ENCODE measurements at places on chromosomes 4 and X.

- no peak for DNase-seq
Measured at GRCh38 chrX:110276778-110277177, 41.1 kb downstream of the AMMECR1 start.

- peak; percentile 24 for DNase-seq
Measured at GRCh38 chrX:112826023-112826422, 14.6 kb downstream of the AMOT start.

- DNase-seq = peak; percentile 26
Measured at GRCh38 chrX:135973025-135973547, 702 bp downstream of the MMGT1 start.

DNA sequence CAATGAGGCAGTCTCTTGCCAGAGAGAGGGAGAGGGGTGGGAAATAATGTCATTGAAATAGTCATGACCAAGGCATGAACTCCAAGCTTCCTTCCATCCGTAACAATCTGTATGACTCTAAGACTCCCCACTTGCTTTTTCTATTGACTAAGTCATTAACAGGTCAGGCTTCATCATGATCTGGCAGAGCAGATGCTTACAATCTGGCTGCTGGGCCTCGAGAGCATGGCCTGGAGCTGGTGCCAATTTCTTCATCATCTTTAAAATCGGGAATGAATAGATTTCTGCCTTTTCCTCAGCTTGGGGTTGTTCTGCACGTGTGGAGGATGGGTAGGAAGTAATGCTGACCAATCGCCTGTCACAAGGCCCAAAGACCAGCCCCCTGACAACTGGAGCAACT, 280.6 kb upstream of the CLNK start:
- DNase-seq = peak; percentile 20

DNA sequence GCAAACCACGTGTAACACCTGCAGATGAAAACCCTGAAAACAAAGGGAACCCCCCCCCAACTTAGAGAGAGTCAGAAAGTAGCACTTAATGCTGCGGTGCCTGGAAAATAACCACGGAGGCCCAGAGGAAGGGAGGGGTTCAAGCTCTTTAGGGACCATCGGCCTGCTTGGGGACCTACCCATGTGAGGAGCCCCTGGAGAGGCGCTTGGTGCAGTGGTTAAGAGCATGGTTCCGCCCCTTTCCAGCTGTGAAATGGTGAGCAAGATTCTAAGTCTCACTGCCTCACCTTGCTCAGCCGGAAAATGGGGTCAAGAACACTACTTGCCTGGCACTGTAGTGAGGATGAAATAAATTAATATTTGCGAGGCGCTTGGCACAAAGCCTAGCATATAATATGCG, 13.8 kb downstream of the SLC25A5 start:
- DNase-seq = no peak

DNA sequence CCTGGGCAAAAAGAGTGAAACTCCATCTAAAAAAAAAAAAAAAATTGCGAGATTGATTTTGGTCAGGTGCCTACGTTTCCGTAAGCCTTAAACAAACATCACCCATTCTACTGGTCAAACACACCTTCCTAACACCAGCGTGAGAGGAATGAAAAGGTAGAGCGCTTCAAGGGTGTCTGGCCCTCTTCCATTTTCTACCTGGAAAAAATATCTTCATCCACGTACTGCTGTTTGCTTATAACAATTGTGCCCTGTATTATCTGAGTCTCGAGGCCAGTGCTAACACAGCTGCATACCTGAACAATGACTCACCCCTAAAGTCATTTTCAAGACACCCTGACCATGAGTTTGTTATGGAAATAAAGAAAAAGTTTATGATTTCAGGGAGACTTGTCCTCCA, 13.9 kb downstream of the TMSB4X start:
- DNase-seq = peak; percentile 78

- peak; percentile 62 for DNase-seq
Measured at GRCh38 chr4:94409962-94410361, 41.8 kb upstream of the PDLIM5 start.

DNA sequence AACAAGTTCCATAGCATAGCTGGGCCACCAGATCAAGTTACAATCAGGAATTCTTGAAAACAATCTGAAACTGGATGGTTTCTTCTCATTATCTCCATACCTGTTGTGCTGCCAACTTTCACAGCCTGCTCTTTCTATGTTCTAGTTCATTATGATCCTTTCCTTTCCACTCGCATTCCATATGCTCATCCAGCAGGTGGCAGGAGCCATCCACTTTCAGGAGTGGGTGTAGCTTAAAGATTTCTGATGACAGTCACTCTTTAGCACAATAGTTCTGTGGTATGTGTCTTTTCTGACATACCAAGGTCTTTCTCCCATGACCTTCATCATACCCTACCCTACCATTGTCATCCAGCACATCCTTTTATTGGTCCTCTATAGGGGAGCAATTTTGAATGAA, 46.4 kb downstream of the PAGE2 start:
- peak; percentile 16 for DNase-seq

- DNase-seq = no peak
Measured at GRCh38 chrX:106954041-106954440, 33.8 kb downstream of the CLDN2 start.

- DNase-seq = no peak
Measured at GRCh38 chr4:79918292-79918691, 154.7 kb downstream of the ANTXR2 start.

- no peak for DNase-seq
Measured at GRCh38 chr4:53354012-53354722, 11.7 kb downstream of the SCFD2 start.

GRCh38 chrX:25531096-25531495, 515.3 kb upstream of the ARX start:
- peak; percentile 36 for DNase-seq

- no peak for DNase-seq
Measured at GRCh38 chr4:168659741-168660465, 163.1 kb downstream of the PALLD start.

- DNase-seq = no peak
Measured at GRCh38 chrX:133598601-133599335, 183.5 kb upstream of the GPC4 start.

GRCh38 chr4:108972613-108973283, 209.9 kb upstream of the ETNPPL start:
- DNase-seq = no peak

GRCh38 chr4:123995936-123996335, 599.3 kb downstream of the SPRY1 start:
- peak; percentile 92 for DNase-seq

GRCh38 chrX:12741416-12741815, 49.8 kb upstream of the PRPS2 start:
- no peak for DNase-seq

DNA sequence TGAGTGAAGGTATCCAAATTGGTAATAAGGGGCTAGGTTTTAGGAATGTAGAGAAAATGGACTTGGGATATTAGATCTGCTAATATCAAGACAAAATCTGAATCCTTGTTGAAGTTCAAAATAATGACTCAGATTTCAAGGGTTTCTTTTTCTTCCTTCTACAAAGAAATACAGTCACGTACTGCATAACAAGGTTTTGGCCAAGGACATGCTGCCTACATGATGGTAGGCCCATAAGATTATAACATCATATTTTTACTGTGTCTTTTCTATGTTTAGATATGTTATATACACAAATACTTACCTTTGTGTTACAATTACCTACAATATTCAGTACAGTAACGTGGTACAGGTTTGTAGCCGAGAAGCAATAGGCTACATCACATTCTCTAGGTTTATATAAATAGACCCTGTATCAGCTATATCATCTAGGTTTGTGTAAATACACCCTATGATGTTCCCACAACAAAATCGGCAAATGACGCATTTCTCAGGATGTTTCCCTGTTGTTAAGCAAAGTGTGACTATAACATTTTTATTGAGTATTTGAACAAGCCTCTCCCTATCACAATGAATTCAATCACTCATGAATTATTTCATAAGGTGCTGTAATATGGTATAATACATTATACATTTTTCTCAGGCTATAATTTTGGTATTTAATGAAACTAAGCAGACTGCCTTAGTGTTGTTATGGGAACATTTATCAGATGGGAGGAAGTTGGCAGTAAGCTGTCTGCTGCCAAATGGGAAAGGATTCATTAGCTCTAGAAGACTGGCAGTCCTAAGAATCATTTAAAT, 186.3 kb downstream of the PPP3CA start:
- DNase-seq = no peak

- peak; percentile 21 for DNase-seq
Measured at GRCh38 chrX:103488332-103488731, 31.0 kb downstream of the RAB40A start.

DNA sequence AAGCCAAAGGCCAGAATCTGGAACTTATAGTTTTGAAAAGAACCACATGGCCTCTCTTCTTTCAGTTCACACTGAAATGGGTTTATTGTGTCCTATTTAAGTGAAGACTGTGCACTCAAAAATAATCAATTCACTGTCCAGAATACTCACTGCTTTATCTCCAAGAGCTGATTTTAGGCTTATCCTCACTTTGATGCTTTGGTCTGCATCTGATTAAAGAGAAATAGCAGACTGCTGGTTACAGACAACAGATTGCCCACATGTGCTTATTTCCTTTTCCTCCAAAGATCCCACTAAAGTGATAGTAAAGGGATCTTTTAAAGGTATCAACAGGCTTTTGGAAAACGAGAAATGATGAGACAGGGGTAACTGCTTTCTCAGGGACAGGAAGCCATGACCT, 30.6 kb downstream of the ACE2 start:
- DNase-seq = no peak

DNA sequence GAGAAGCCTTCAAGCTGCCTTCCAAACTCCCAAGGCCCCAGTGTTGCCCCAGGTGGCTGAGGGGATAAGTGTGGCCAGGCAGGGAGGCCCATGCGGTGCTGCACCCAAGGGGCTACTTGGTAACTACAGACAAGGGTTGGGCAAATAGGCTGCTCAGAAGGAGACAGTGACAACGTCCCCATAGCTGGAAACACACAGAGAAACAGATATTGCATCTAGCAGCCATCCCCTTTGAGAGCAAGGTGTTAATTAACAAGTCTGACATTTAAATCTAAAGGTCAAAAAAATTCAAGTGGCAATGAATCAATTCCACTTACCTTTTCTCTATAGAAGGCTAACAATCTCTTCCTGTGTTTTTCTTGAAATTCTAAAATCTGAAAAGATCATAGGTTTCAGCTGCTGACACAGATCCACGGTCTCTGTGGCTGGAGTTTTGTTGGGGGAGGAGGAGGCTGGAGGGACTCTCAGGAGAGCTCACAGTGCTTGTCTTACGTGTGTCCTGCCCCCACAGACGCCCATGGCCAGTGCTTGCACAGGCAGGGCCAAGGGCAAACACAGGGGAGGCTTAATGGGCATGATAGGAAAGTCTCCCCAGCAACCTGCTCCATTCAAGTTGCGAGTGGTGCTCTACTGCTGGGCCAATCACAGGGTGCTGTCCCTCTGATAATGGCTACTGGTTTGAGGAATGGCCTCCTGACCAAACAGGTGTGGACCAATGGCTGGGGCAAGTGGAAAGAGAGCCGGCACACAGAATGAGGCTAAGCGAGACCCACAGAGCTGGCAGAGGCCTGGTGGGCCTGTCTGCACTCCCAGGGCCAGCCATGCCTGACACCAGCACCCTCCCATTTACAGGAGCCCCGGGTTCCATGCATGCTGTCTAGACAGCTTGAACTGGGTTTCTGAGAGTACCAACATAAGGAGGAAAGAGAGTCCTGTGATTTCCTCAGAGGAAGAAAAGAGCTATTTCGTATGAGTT, 22.6 kb downstream of the RNF212 start:
- DNase-seq = no peak

- peak; percentile 21 for DNase-seq
Measured at GRCh38 chrX:105190252-105190853, 30.1 kb downstream of the TEX13A start.

- no peak for DNase-seq
Measured at GRCh38 chr4:13514722-13515121, 29.6 kb downstream of the NKX3-2 start.
